ENCODE measurements at places on chromosomes 2 and 18.
A peak's percentile ranks its signal among the peaks of the same experiment; 100 is the strongest.

- DNase-seq, result no peak
- no peak overlapping the region for H3K4me3 ChIP-seq
- peaks cover 14% of the 10 kb centered on the region for H3K27me3 ChIP-seq
- no peak overlapping the region for H3K27ac ChIP-seq
- peaks cover 3% of the 10 kb centered on the region for H3K4me1 ChIP-seq
Measured at GRCh38 chr2:21047141-21048009, 3.5 kb upstream of the APOB start.

- H3K4me1 ChIP-seq, result no peaks in the 10 kb centered on the region
- no peaks in the 10 kb centered on the region for H3K36me3 ChIP-seq
- no peak overlapping the region for H3K4me3 ChIP-seq
- no peak overlapping the region for H3K27ac ChIP-seq
- H3K27me3 ChIP-seq, result no peaks in the 10 kb centered on the region
Measured at GRCh38 chr2:80061881-80062280, 242.7 kb downstream of the LRRTM1 start.

DNA sequence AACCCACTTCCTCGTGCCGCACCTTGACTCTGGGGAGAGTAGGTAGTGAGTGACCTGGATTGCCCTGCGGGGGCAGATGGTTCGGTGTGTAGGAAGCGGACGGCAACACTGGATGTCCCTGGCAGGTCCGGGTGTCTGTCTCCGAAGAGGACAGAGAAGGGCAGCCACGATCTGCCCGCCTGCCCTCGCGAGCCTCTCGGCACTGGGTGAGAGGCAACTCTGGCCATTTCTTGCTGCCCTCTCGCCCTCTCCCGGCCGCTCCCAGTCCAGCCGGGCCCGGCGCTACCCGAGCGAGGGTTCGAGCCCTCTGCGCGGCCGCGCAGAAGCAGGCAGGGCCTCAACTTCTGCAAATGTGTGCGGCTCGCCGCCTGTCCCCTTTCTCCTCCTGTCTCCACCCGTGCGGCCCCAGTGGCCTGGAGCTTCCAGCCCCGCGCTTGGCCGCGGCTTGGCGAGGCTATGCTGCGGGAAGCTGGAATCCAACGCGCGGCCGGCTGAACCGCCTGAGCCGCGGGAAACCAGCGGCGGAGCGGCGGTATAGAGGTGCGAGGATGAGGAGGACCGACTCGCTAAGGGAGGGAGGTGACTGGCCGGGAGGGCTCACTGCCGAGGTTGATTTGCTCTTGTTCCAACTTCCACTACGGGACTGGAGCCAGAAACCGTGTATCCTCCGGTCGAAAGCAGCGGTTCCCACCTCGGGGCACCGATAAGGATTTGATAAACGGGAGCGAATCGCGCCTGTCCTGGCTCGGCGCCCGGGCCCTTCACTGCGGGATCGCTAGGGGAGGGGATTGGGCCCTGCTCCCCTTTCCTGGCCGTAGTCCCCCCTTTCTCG lies 1.5 kb downstream of the EPAS1 start:
- H3K27ac ChIP-seq, result peak overlapping the region; percentile 52
- DNase-seq, result peak; percentile 20

DNA sequence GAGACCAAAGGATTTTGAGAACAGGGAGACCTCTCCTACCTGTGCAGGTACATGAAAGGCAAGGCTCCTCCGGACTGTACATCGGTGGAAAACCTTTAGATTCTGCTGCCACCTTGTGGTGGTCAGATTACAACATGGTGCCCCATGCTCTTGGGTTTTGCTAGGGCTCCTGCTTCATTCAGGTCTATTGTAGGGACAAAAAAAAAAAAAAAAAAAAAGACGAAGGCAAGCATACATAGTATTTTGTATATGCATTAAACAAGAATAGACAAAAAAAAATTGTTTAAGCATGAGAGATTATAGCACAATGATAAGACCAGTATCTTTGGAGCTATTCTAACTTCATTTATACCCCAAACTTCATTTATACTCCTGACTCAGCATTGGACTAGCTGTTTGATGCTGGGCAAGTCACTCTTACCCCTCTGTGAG lies 27.4 kb upstream of the SPR start:
- no peaks in the 10 kb centered on the region for H3K36me3 ChIP-seq
- H3K4me1 ChIP-seq, result peaks cover 11% of the 10 kb centered on the region
- H3K27ac ChIP-seq, result no peak overlapping the region
- H3K27me3 ChIP-seq, result peaks cover 59% of the 10 kb centered on the region
- no peak overlapping the region for H3K4me3 ChIP-seq
- DNase-seq, result peak; percentile 28

GRCh38 chr2:141068053-141068682 lies 1062.6 kb downstream of the LRP1B start:
- no peaks in the 10 kb centered on the region for H3K4me1 ChIP-seq
- no peak overlapping the region for H3K27ac ChIP-seq
- no peaks in the 10 kb centered on the region for H3K27me3 ChIP-seq
- no peak overlapping the region for H3K4me3 ChIP-seq

- H3K4me3 ChIP-seq, result no peak overlapping the region
- no peaks in the 10 kb centered on the region for H3K27me3 ChIP-seq
- DNase-seq, result no peak
- H3K36me3 ChIP-seq, result peaks cover 7% of the 10 kb centered on the region
Measured at GRCh38 chr18:62979176-62979575, 263.8 kb downstream of the PHLPP1 start.

GRCh38 chr2:157929871-157930667 lies 53.9 kb upstream of the ACVR1 start:
- H3K4me1 ChIP-seq, result no peaks in the 10 kb centered on the region
- DNase-seq, result no peak
- H3K4me3 ChIP-seq, result no peak overlapping the region
- H3K27ac ChIP-seq, result no peak overlapping the region

DNA sequence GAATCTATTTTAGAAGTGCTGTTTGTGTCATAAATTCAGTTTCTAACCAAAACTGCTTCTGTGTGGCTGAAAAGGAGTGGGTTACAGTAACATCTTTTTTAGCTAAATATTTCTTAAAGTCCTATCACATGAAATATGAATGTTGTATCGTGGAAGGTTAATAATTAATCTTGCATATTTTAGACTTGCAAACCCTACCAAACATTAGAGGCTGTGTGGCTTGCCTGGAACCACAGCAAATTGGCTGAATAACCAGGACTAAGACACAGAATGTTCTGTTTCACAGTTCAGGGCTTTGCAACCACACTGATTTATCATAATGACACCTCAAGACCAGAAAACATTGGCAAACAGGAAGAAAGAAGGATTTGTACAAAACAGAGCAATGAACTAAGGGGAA lies 208.9 kb upstream of the CNTNAP5 start:
- H3K36me3 ChIP-seq, result no peaks in the 10 kb centered on the region
- no peak overlapping the region for H3K4me3 ChIP-seq
- no peak for DNase-seq
- no peaks in the 10 kb centered on the region for H3K4me1 ChIP-seq
- H3K27me3 ChIP-seq, result no peaks in the 10 kb centered on the region

- peaks cover 23% of the 10 kb centered on the region for H3K27me3 ChIP-seq
- H3K4me3 ChIP-seq, result no peak within 1 kb of the TSS
- no peak within 1 kb of the TSS for H3K27ac ChIP-seq
- DNase-seq, result no peak
- H3K36me3 ChIP-seq, result no peaks in the 10 kb centered on the region
Measured at GRCh38 chr18:31102025-31102684, at the start of gene DSC2. Gene DSC2, minus strand, starts transcription at chr18:31102421. Its CDS starts 450 bp downstream, at chr18:31101971.

GRCh38 chr18:47748093-47748796 lies 182.2 kb downstream of the SMAD2 start:
- H3K4me1 ChIP-seq, result peaks cover 3% of the 10 kb centered on the region
- DNase-seq, result no peak
- H3K4me3 ChIP-seq, result no peak overlapping the region
- no peaks in the 10 kb centered on the region for H3K36me3 ChIP-seq

DNA sequence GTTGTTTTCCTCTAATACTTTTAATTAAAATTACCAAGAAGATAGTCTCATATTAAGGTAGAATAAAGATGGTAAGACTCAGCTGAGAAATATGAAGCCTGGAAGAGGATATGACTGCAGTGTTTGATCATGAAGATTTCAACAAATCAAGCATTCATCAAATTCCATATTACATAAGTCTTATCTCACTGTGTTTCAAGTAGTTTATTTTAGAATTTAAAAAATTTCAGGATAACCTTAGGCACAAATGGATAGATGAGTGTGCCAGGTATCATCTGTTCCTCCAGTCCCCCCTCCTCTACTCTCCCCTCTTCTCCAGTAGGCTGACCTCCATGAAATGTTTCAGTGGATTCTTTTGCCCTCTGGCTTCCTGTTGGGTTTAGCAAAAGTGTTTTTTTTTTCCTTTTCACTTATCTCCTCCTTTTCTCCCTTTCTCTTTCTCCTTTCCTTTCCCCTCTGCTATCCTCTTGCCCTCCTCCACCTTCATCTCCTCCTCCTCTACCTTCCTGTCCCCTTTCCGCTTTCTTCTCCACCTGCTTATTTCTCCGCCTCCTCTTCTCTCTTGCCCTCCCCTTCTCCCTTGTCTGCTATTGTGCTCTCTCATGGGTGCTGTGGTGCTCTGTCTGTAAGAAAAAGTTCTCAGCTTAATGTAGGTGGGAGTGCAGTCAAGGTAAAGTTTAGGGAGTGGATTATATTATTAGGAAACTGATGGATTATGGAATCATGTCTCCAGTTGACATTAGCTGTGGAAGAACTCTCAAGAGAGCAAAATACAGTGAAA lies 72.8 kb downstream of the ABI2 start:
- no peak overlapping the region for H3K4me3 ChIP-seq
- H3K27me3 ChIP-seq, result no peaks in the 10 kb centered on the region
- peaks cover 17% of the 10 kb centered on the region for H3K36me3 ChIP-seq
- H3K4me1 ChIP-seq, result peaks cover 5% of the 10 kb centered on the region
- no peak for DNase-seq

- H3K36me3 ChIP-seq, result no peaks in the 10 kb centered on the region
- peaks cover 8% of the 10 kb centered on the region for H3K4me1 ChIP-seq
Measured at GRCh38 chr2:174794851-174795374, 30.6 kb upstream of the CHRNA1 start.

GRCh38 chr2:15923597-15923996 lies 16.8 kb upstream of the MYCN start:
- H3K36me3 ChIP-seq, result no peaks in the 10 kb centered on the region
- H3K4me1 ChIP-seq, result no peaks in the 10 kb centered on the region
- no peaks in the 10 kb centered on the region for H3K27me3 ChIP-seq

GRCh38 chr2:19337742-19338141 lies 20.7 kb downstream of the OSR1 start:
- H3K36me3 ChIP-seq, result no peaks in the 10 kb centered on the region
- DNase-seq, result no peak

DNA sequence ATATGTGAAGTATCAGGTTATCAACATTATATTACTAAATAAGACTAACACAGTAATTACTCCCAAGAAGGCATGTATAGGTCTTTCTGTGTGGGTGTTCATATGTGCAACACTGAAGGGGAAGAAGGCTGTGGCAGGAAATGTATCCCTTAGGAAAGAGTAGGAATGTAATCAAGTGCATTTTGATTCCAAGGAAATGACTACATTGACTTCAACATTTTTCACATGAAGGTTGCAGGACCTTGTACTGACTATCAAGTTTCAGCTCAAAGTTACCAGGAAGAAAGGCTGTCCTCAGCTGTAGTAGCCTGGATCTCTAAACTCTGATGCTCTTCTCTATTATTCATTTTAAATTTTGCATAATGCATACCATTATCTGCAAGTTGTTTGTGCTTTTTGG lies 680.8 kb downstream of the NYAP2 start:
- no peak overlapping the region for H3K4me3 ChIP-seq
- no peak for DNase-seq
- H3K36me3 ChIP-seq, result no peaks in the 10 kb centered on the region
- H3K27me3 ChIP-seq, result no peaks in the 10 kb centered on the region
- H3K27ac ChIP-seq, result no peak overlapping the region

DNA sequence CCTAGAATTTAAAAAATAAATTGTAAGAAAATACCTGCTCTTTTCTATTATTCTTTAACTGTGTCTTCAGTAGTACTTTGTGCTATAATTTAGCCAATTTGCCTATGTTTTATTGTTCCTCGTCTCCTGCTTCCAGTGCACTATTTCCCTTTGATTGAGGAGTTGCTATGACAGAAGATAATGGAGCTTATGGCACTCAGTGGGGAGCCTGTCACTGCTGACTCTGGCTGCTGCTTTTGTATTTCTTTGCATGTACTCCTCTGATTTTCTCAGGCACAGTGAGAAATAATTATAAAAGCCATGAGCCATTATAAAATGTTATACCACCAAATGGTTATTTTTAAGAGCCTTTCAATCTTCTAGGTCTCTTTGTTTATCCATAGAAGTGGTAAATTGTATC lies 1310.8 kb upstream of the SLC39A10 start:
- H3K4me1 ChIP-seq, result no peaks in the 10 kb centered on the region
- no peaks in the 10 kb centered on the region for H3K27me3 ChIP-seq
- no peaks in the 10 kb centered on the region for H3K36me3 ChIP-seq
- no peak overlapping the region for H3K27ac ChIP-seq
- H3K4me3 ChIP-seq, result no peak overlapping the region

DNA sequence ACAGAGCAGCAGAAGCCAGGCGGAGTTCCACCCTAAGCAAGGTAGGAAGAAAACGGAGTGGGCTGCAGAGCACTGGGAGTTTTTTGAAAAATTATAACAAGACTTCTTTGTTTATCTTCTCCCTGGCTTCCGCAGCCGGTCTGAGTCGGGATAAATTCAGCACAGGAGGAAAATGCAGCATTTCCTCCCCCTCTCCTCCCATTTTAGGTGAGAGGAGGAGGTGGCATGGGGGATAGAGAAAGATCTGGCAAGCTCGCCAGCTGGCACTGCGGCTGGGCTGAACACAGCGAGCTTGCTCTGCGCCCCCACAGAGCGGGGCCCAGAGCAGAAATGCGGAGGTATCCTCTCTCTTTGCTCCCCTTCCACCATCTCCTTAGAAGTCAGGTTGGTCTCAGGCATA lies 17.7 kb upstream of the CHRNA1 start:
- no peak for DNase-seq
- H3K27ac ChIP-seq, result no peak overlapping the region

GRCh38 chr2:11742702-11743357 lies 3.6 kb upstream of the LPIN1 start:
- no peak for DNase-seq
- H3K36me3 ChIP-seq, result no peaks in the 10 kb centered on the region
- peaks cover 36% of the 10 kb centered on the region for H3K4me1 ChIP-seq

GRCh38 chr18:58947136-58947732 lies 82.6 kb downstream of the ZNF532 start:
- no peak overlapping the region for H3K27ac ChIP-seq
- no peaks in the 10 kb centered on the region for H3K4me1 ChIP-seq
- DNase-seq, result no peak

DNA sequence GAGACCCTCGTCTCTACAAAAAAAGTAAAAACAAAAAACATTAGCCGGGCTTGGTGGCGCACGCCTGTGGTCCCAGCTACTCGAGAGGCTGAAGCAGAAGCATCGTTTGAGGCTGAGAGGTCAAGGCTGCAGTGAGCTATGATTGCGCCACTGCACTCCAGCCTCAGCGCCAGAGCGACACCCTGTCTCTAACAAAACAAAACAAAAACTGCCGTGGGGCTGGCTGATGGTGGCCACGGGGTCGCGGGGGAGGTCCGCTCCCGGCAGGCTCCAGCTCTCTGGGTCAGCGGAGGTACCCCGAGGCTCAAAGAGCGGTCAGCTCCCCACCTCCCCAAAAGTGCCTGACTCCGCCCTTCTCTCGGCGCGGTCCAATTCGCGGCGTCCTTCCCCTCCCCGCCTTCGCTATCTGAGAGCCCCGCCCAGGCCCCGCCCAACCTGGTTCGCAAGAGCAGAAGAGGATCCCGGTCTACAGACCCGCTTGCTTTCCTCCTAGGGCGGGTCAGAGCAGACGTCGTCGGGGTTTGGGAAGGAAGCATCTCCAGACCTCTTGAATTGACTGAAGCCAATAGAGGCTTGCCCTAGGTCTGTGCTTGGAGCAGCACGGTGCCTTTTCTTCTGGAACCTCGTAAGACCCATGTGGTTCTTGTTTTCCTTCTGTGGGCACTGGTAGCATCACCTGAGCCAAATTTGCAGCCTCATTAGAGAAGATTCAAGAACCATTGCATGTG lies 7.8 kb downstream of the RAX start:
- peaks cover 30% of the 10 kb centered on the region for H3K4me1 ChIP-seq
- peaks cover 89% of the 10 kb centered on the region for H3K27me3 ChIP-seq
- no peak overlapping the region for H3K27ac ChIP-seq
- peaks cover 1% of the 10 kb centered on the region for H3K36me3 ChIP-seq
